ENCODE measurements at places on chromosomes 4 and X.

DNA sequence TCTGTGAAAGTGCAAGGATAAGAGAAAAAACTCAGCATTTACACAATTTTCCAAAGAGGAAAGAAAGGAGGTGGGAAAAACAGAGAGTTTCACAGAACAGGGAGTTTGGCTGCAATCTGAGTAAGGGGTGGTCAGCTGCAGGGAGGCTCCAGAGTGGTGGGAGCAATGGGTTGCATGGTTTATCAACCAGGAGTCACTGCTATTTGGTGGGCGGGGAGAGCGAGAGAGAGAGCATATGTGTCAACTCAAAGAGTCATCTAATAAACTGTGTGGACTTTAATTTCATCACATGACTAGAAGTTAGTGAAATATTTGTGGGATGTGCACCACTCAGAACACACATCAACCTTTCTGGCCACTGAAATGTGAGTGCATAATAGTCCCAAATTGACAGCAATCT lies 94.6 kb downstream of the FAM13A start:
- DNase-seq, result no peak

GRCh38 chrX:12137951-12138360 lies 317 bp upstream of the FRMPD4 start:
- DNase-seq, result no peak

DNA sequence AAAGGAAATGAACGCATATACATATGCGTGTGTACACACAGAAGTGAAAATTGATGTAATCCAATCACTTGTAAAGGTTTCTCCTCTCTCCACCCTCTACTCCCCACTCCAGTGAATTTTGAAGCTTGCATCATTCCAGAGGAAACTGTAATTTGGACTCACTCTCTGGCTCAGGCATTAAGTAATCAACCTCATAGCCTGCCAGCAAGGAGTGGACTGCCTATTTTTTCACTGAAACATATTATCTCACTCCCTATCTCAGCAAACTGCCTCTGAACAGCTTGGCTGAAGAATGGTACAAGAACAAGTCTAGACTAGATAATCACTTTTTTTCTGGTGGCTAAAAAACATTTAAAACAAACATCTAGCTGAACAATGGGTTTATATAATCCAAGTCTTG lies 124.2 kb downstream of the C4orf51 start:
- no peak for DNase-seq

GRCh38 chrX:38929966-38930421 lies 128.7 kb downstream of the MID1IP1 start:
- DNase-seq, result no peak

DNA sequence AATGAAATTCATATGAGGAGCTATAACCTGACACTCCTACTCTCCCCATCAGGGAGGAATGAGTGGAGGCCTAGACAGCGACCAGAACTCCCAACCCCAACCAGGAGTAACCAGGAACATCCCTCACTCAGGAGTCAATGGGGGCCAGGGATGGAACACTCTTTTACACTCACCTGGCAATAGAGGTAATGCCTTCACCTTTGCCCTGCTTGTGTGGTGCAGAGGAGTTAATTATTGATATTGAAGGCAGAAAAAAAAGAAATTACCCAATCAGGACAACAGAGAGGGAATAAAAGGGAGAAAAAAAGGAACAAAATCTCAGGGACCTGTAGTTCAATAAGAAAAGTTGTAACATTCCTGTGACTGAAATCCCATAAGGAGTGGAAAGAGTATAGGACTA lies 141.5 kb downstream of the PPP4R3C start:
- no peak for DNase-seq

GRCh38 chrX:122941806-122942205 lies 242.3 kb upstream of the GRIA3 start:
- no peak for DNase-seq

GRCh38 chrX:39907964-39908661 lies 189.6 kb downstream of the BCOR start:
- no peak for DNase-seq
